ENCODE measurements at places on chromosomes 6 and 20. TPM values are rescaled to one million over a fixed set of nuclear protein-coding genes. Genes with fewer than 3 reads are reported as not detected.

GRCh38 chr6:41232667-41233066 is 4.5 kb downstream of the TREML4 start:
- DNase-seq, result no peak

DNA sequence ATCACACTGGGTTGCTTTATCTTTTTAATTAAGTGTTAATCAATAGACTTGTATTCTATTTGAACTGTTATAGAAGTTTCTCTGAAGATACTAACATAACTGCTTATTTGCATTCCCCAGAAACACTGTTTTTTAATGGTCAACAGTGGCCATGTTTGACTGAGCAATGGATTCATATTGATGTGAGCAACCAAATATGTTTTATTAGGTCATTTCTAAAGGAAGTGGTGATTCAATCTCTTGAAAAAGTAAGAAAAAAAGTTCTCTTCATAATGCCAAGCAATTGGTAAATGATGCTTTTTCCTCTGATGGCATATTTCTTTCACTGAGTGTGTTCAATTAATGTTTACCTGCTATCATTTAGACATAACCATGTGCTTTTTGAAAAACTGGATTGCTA is 593.0 kb upstream of the CITED2 start:
- no peak for DNase-seq

DNA sequence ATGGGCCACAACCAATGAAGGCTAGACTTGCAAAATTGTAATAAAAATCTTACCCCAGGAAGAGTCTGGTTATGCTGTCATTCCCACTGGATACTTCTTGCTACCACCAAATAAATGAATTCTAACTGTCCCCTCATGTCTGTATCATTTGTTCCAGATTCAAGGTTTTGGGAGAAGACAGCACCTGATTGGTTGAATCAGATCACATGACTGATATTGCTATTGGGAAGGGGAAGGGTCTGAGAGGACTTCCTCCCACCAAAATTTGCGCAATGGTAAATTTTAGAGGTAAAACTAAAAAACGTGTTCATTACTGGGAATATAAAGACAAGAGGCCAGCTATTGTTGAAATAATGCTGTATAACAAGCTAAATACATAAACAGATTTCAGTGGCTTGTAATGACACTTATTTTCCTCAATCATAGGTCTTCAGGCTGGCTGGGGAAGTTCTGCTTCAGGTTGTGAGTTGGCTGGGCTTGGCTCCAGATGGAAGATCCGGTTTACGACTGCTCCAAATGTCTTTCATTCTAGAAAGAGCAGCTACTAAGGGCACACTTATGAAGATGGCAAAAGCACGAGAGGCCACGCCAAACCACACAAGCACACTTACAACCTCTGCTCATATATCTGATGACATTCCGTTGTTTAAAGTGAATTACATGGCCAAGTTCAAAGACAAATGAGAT is 27.1 kb upstream of the TASP1 start:
- DNase-seq, result no peak

GRCh38 chr6:98844244-98845210 is 10.2 kb downstream of the POU3F2 start:
- DNase-seq, result no peak

DNA sequence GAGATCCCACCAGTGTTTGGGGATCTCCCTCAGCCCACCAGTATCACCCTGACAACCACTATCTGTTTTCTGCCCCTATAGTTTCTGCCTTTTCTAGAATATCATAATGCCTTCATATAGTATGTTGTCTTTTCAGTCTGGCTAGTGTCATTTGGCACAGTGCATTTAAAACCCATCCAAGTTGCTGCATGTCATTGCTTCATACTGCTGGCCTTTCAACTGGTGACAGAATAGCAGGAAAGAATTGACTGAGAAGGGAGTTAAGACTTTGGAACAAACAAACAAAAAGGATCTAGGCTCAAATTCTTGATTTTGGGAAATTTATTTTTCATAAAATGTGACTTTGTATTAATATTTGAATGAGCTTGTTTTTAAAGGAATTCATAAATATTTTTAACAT is 4.5 kb downstream of the LMBRD1 start:
- no peak for DNase-seq

The C6orf163 gene
- 2.6 TPM for total RNA-seq

The CAGE1 gene
- total RNA-seq, result not detected

The SLC13A3 gene
- total RNA-seq, result 1.5 TPM

The PLCB4 gene
- total RNA-seq, result 27.2 TPM

The TCP11 gene
- not detected for total RNA-seq

DNA sequence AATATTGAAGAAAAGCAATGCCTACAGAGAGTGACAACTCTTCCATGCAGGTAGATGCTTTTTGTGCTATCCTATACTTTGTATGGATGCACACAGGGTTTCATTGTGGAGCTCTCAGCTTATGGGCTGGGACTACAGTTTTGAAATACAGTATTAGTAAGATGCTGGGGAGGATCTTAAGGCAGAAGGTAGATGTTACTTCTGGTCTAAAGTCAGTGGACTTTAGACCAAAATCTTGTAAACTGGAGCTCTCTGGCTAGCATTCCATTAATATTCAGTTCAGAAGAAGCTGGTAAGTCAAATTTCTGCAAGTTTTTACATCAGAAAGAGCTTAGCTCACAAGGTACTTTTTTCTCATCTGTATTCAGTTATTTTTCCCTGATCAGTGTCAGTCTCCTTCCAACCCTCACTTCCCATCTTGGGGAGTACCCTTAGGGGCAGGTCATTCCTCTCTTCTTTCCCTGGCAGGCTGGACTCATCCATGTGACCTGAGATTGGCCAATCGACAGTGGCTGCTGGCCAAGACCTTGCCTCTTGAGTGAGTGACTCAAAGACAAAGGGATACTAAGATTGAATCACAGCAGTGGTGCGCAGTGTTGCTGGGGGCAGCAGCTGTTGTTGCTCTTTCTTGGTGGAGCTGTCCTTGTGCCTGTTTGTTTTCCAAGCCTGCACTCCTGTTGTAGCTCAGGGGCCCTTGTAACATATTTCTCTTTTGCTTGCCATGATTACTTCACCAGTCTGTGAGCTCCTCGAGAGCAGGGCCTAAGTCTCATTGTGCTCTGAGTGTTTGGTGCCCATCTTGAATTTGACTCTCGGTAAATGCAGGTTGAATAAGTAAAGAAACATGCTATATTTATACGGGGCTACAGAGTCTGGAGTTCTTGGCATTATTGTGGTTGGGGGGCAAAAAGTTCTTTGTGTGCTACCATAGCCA is 2.8 kb upstream of the PHF20 start:
- DNase-seq, result peak; percentile 90

DNA sequence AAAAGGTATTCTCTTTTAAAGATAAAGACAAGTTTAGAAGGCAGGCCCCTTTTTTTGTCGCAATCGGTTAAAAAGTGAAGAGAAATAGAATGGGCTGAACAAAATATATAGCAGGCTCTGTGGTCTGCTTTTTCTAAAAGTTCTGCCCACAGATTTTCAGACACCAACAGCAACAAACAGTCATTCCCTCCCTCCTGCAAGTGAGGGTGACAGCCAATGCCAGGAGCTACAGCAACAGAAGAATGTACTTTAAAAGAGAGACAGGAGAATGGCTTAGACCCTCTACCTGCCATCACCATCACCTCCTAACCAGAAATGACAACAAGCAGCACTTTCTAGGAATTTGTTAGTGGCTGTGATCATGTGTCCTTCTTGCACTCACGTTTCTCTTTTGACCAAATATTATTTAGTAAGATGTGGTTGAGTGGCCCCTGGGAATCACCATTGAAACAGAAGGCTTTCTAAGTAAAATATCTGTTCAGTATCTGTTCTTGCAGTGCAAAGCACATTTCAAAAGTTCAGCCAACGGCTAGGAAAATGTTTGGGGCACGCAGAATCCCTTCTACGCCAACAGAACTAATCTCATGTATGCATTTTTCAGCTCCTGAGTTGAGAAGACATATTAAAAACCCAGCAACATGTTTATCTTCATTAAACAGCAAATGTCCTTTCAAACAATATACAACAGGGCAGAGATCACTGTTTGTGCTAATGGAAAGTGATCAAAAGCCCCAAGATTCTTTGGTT is 248.5 kb downstream of the ATXN1 start:
- no peak for DNase-seq

The SLC17A9 gene
- total RNA-seq, result 19.8 TPM

- DNase-seq, result no peak
Measured at GRCh38 chr20:47355489-47356219, 845 bp downstream of the ZMYND8 start.

GRCh38 chr6:139291813-139292619 is at the start of gene TXLNB:
TSS of gene TXLNB (minus strand) at chr6:139291998. CDS start at chr6:139288899, 3,099 bp downstream.
- DNase-seq, result peak; percentile 72

GRCh38 chr6:106939848-106940247 is 34.7 kb downstream of the CD24 start:
- no peak for DNase-seq

The TCFL5 gene
- total RNA-seq, result 8.2 TPM

- DNase-seq, result no peak
Measured at GRCh38 chr20:2305029-2305428, 9.2 kb downstream of the TGM3 start.

The CASS4 gene
- total RNA-seq, result 2.0 TPM

- peak; percentile 62 for DNase-seq
Measured at GRCh38 chr6:79570129-79571029, 33.1 kb upstream of the LCA5 start.

- no peak for DNase-seq
Measured at GRCh38 chr6:149223120-149223903, 94.2 kb upstream of the TAB2 start.

DNA sequence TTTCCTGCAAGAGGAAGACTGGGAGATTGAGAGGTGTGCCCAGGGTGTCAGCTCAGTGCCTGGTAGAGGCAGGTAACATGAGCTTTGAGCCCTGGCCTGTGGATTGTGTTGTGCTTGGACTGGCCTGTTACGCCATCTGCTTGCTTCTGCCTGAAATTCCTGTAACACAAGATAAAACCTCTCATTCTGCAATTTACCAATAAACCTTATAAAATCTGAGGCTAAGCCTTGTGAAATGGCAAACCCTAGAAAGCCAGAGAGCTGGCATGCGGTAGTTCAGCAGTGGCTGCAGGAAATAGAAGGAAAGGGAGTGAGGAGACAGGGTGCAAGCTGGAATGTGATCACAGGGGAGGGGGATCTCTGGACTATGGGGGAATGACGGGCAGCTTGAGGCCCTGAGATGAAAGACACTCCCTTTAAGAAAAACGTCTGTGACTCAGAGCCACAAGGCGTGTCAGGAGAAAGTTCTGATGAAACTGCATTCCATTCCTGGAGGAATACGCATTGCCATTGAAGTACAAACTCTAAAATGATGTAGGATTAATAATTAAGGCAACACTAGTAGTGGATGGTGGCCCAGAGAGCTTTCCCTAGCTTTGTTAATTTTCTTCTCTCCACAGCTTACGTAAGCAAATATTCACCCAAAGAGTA is 26.3 kb upstream of the TFAP2A start:
- DNase-seq, result peak; percentile 71

DNA sequence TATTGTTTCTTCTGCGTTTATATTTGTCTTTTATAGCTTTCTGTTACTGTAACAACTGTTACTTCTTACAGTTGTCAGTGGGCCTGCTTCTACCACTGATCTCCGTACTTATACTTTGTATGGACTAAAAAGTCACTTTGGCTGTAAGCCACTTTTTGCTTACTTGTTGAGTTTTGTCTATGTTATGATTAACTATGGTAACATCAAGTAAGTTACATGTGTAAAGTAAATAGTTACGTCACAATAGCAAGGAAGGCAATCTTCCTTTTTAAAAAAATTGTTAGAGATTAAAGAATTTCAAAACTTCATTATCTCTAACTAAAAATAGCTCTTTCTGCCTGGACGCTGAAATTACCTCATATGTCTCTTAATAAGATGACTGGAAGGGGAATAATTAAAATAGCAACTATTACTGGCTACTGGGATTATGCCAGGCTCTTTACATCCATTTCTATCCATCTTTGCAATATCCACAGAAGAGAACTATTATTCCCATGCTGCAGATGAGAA is 10.9 kb downstream of the TFB1M start:
- DNase-seq, result no peak

DNA sequence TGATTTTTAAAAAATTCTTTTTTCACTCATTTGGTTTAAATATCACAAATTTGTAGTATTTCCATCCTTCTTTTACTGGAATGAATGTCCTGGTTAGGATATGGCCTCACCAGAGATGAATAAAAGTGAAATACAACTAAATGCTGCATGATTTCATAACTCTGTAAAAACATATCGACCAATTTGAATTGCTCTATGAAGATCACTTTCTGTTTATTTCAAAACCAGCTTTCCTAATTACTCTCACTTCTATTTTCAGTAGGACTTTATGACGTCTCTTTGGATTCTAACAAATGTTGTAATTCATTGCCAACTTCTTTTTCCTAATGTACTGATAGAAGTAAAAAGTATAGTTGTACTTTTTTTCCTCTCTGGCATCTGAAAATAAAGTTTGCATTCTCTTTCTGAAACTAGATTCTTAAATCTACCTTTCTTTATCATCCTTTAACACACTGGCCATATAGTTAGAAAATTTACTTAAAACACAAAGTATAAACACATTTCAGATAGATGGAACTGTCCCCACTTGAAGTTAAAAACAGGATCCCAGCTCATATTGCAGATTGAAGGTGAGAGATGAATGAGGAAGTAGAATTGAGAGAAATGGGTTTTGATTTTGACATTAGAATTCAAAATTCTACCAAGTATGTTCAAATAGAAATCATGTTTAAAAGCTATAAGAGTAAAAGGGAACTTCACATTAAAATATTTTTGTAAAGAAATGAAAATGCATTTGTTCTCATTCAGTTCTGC is 40.3 kb upstream of the IL20RA start:
- DNase-seq, result no peak

GRCh38 chr6:35432291-35432690 is 19.8 kb upstream of the FANCE start:
- DNase-seq, result no peak

The COQ3 gene
- 4.3 TPM for total RNA-seq
